ENCODE measurements at places on chromosomes 4 and X.

DNA sequence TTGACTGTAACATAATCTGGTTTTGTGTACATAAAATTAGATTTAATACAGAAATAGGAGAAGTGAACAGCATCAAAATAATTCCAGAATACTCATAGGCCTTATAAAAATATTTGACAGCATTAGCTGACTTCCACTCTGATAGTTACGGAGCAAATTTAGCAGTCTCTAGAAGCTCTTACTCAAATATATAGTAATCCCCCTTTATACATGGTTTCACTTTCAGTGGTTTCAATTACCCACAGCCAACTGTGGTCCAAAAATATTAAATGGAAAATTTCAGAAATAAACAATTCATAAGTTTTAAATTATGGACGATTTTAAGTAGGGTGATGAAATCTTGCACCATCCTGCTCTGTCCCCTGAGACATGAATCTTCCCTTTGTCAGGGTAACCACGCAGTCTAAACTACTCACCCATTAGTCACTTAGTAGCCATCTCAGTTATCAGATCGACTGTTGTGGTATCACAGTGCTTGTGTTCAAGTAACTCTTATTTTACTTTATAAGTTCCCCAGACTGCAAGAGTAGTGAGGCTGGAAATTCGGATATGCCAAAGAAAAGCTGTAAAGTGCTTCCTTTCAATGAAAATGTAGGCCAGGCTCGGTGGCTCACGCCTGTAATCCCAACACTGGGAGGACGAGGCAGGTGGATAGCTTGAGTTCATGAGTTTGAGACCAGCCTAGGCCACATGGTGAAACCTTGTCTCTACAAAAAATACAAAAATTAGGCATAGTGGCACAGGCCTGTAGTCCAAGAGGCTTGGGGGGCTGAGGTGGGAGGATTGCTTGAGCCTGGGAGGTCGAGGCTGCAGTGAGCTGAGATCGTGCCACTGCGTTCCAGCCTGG lies 17.2 kb upstream of the RTL9 start:
- DNase-seq: no peak

DNA sequence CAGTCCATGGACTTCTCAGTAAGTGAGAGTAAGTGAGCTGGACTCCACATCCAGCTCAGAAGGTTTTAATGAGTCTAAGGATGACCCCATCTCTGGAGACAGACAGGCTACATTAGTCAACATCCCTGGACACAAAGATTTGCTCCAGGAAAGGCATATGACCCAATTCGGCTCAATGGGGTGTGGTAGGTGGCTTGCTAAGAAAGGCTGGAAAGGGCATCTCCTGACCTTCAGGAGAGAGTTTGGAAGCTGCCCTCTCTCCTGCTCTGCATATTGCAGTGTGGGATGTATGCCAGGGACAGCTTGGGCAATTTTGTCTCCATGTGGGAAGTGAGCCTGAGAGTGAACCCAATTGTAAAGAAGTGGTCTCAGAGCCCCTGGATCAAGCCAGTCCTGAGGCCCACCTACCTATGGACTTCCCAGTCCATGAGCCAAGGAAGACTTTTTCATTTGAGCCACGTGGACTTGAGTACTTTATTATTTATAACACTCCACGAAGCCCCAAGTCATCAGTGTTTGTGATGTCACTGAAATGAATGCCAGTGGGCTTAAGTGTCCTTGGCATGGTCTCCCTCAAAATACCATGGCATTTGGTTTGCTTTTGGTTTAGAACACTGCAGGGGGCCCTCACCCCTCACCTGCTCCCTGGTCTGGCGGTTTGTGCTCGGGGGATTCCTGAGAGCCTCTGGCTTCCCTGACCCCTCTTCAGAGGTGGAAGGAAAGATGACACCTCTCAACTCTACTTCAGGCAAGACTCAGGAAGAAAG lies 10.4 kb upstream of the ABLIM2 start:
- no peak for DNase-seq

DNA sequence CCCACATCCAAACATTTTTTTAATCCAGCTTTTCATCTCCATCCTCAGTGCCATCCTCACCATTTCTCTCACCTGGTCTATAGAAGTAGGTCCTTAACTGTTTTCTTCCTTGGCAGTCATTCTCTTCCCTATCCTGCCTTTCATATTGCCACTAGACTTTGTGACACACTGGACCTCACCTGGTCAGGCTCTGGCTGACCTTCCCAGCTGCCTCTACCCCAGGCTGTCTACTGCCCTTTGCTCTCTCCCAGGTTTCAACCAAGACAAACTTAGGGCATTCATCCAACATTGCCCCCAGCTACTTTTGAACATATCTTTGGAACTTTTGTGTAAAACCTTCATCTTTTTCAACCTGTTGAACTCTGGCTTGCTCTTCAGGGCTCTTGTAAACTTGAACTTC lies 39.8 kb downstream of the TRAPPC11 start:
- DNase-seq: no peak

DNA sequence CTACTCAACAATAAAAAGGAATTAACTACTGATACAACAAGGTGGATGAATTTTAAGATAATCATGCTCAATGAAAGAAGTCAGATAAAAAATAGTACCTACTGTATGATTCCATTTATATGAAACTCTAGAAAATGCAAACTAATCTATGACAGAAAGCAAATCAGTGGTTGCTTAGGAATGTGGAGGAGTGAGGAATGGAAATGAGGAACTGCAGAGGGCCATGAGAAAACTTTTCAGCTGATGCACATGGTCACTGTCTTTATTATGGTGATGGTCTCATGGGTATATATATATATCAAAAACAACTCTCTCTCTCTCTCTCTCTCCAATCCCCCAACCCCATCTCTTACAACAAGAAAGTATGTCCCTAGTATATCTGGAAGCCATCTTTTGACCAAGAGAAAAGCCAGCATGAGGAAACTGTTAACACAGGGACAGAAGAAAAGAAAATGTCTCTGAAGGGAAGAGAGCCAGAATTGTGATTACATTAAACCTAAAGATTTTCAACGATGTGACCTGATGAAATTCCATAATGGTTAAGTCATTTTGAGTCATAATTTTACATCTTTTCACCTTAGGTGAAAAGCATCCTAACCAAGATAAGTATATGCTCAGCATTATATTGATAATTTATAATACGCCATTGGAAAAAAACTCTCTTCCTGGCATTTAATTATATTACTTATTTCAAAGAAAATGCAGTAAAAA lies 8.5 kb upstream of the NFKB1 start:
- DNase-seq: no peak

- DNase-seq: no peak
Observed at GRCh38 chr4:137804906-137805495, 272.7 kb upstream of the PCDH18 start.

GRCh38 chr4:14865804-14866203 lies 136.5 kb upstream of the CPEB2 start:
- no peak for DNase-seq

- DNase-seq: no peak
Observed at GRCh38 chr4:73908965-73909364, 39.8 kb downstream of the CXCL1 start.

- no peak for DNase-seq
Observed at GRCh38 chr4:128979934-128980333, 113.4 kb downstream of the SCLT1 start.

DNA sequence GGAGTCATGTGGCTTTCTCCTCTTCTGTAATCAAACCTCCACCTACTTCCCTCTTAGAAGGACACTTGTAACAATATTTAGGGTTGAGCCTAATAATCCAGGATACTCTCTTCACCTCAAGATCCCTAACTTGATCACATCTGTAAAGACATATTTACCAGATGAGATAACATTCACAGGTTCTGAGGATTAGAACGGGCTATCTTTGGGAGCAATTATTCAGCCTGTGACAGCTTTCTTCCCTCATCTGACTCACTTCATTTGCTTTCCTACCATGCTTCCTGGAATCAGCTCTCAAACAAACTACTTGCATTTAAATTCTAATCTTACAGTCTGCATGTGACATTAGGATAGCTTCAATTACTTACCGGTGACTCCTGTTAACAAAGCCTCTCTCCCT lies 133.5 kb upstream of the NDST3 start:
- DNase-seq: no peak

DNA sequence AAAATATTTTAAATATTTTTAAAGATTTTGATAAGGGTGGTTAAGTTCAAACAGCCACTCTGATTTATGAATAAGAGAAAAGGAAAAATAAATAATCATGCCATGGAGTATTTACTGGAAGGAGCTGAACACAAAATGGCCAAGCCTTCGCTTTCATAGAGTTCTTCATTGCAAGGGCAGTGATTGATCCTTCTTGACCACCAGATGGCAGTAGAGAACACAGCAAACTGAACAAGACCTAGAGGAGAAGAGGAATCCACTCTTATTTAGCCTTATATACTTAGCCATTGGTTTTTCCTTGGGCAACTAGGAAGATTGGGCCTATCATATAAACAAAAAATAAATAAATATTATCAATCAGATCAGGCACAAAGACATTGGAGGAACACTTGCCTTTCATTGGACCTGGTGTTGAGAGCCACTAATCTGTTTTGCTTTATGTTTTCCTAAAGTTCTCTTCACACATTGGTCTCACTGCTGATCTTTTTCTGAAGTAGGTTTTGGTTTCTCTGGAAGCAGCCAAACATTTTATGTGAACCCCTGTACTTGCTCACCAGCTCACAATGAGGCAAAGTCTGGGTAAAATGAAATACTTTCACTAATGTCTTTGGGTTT lies 58.1 kb upstream of the PARM1 start:
- DNase-seq: peak; percentile 24

DNA sequence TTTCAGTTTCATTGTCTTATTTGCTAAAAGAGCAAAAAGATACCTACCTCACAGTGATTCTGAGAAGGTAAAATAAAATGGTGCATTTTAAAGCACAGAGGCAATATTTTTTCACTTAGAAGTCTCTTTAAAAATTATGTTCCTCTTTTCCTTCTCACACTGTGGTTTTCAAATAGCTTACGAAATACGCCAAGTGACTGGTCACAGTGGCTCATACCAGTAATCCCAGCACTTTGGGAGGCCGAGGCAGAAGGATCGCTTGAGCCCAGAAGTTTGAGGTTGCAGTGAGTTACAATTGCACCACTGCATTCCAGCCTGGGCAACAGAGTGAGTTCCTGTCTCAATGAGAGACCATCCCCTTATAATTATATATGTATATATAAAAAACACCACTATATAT lies 372.6 kb downstream of the FBXO8 start:
- DNase-seq: no peak

DNA sequence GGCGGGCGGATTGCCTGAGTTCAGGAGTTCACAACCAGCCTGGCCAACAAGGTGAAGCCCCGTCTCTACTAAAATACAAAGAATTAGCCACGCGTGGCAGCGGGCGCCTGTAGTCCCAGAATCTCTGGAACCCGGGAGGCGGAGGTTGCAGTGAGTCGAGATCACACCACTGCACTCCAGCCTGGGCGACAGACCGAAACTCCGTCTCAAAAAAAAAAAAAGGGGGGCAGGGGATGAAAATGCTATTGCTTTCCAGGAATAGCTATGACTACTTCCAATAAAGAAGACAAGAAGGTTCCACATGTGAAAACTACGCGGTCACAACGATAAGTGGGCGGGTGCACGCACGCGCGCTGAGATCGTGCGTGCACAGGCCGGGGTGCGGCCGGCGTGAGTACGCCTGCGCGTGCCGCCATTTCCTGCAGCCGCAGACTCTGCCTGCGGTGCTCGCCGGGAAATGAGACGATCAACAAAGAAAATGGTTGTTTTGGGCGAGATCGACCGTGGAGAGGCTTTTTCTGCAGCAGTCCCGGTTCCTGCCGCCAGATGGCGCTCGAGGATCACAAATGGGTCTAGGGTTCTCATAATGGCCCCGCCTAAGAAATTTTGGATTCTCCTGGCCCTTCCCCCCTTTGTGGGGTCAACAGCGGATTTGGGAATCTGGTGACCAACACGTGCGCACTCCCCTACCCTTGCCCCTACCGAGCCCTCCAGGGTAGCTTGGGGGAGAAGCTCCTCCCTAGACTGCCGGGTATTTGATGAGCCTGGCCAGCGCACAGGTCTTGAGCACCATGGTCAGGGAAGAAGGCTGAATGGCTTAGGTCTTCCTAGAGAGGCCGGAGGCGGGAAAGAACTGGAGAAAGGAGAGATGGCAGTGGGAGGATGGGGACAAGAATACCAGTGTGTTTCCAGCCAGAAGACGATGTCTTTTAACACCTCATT lies 35.1 kb downstream of the PNMA5 start:
- peak; percentile 84 for DNase-seq

GRCh38 chr4:74413265-74413664 lies 31.7 kb upstream of the AREG start:
- DNase-seq: no peak

GRCh38 chrX:3771766-3772165 lies 58.3 kb upstream of the PRKX start:
- DNase-seq: no peak

GRCh38 chrX:63740382-63740781 lies 44.6 kb downstream of the ARHGEF9 start:
- no peak for DNase-seq

- no peak for DNase-seq
Observed at GRCh38 chr4:76723924-76724323, 174.0 kb downstream of the SOWAHB start.

- DNase-seq: no peak
Observed at GRCh38 chrX:115021121-115021520, 3.7 kb upstream of the IL13RA2 start.

DNA sequence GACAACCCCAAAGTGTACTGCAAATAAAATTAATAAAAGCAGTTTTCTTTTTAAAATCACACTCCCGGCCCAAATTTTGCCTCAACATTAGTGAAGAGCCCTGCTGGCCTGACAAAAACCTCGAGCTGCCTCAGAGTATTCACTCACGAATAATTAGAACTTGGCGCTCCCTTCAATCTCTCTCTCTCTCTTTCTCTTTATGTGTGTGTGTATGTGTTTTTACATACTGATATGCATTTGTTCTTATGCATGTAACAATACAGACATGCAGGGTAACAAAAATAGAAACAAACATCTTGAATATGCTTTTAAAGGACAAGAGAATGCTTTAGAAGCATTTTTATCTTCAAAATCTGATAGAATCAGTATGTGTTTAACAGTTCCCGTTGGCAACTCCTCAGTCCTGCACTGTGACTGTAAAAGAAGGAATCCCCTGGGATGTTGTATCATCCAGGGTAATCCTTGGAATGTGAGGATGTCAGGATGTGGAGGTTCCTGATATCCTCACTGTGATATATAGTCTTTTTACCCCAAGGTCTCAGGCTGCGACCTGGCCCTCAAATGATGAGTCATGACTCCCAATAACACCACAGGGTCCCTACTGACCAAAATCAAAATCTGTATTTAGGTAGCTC lies 53.0 kb downstream of the PTCHD1 start:
- no peak for DNase-seq

- DNase-seq: no peak
Observed at GRCh38 chr4:56085275-56085674, 136.5 kb downstream of the CEP135 start.

- DNase-seq: no peak
Observed at GRCh38 chrX:108298165-108298602, 140.0 kb downstream of the COL4A6 start.

GRCh38 chr4:42954963-42955669 lies 62.6 kb downstream of the GRXCR1 start:
- DNase-seq: peak; percentile 5

GRCh38 chrX:83829874-83830273 lies 31.1 kb upstream of the CYLC1 start:
- no peak for DNase-seq

- DNase-seq: peak; percentile 49
Observed at GRCh38 chr4:56655627-56656345, 25.3 kb downstream of the HOPX start.

Measured in thyroid gland (tissue), 4 donors.